ENCODE measurements at places on chromosomes 5 and 9.

DNA sequence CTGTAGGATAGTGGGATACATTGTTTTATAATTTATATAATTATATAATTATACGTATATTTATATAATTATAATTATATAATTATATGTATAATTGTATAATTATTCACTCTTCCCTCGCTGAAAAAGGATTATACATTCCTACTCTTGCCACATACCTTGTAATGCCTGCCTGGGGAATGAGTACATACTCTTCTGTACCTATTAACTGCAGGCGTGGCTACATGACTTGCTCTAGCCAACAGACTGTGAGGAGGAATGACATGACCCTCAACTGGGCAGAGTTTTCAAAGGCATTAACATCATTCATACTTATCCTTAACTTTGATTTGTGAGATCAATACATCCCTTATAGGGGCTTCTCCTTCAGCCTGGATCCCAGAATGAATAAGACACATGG lies 19.1 kb downstream of the ERMP1 start:
- no peak for DNase-seq

GRCh38 chr5:80740999-80741398 lies 86.2 kb upstream of the DHFR start:
- no peak for DNase-seq

DNA sequence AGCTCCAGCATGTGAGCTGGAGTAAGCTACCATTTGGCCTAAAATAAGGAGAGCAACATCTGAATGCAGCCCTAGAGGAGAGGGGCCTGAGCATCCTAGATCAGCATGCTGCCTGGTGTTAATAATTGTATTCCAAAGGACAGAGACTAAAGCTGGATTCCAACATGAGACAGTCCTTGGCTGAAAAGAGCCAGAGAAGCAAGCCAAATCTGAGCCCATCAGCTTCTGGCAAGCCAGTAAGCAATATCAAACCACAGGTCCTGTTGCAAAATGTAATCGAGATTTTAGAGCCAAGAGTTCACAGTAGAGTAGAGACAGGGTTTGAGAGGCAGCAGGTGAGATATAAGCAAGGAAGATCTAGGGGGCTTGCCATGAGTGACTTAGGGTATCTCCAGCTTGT lies 42.3 kb upstream of the DMAC1 start:
- DNase-seq: no peak

DNA sequence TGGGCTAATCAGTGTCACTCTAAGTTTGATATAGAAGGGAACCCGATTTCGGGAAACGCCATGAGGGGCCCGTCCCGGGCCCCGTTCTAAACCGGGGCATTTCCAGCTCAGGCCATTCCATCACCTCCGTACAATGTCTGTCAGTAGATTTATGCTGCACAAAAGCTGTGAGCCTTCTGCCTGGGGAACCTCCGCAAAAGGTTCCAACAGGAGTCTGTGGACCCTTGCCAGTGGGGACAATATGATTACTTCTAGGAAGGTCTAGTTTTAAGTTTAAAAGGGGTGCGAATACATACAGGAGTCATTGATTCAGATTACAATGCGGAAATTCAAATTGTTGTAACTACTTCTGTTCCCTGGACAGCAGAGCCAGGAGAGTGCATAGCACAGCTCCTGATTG lies 57.6 kb downstream of the RAPGEF1 start:
- no peak for DNase-seq

GRCh38 chr5:141701360-141702119 lies 19.5 kb upstream of the ARAP3 start:
- no peak for DNase-seq

GRCh38 chr9:129353697-129354336 lies 175.8 kb upstream of the IER5L start:
- DNase-seq: no peak

DNA sequence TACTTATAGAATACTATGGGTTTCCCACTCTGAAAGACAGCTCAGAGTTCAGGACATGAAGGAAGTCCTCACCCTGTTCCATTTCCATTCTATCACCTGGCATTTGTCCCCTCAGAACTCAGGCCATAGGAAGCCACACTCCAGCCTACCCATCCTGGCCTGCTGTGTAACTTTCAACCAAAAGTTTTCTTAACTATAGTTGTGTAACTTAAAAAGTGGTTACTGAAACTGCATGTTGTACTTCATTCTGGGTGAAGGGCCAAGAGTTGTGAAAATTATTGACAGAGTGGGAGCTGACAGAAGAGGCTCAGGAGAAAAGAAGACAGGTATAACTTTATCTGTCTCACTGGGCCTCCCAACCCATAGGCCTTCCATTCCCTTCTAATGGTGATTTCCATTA lies 212.5 kb downstream of the RAB3C start:
- DNase-seq: no peak

- DNase-seq: no peak
Observed at GRCh38 chr9:134965411-134965810, 47.7 kb upstream of the FCN1 start.

DNA sequence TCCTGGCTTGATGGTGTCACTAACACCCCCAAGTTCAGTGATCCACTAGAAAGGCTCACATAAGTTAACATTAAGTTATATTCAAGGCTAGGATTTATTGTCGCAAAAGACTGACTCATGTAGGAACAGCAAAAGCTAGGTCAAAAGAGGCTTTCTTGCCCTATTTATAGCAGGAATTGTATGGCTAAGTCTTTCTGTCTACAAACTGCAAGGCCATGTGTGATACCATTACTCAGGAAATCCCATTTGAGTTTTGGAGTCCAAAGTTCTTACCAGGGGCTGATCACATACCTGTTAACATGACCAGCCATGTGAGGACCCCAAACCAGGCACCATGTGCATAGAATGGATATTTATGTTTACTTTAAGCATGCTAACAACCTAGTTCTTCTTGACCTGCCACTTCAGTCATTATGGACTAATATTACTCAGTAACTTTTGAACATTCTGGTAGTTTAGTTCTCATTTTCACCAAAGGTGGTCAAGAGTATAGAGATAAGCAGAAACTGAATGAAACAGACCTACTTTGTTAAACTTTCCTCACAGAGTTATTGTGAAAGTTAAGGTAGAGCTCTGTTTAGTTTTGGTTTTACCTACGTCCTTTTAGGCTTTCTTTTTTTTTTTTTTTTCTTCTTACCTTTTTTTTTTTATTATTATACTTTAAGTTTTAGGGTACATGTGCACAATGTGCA lies 281.1 kb downstream of the FER start:
- no peak for DNase-seq

GRCh38 chr9:123069010-123069481 lies 35.6 kb downstream of the GPR21 start:
- no peak for DNase-seq

- no peak for DNase-seq
Observed at GRCh38 chr5:123120197-123120596, 31.2 kb downstream of the PRDM6 start.

DNA sequence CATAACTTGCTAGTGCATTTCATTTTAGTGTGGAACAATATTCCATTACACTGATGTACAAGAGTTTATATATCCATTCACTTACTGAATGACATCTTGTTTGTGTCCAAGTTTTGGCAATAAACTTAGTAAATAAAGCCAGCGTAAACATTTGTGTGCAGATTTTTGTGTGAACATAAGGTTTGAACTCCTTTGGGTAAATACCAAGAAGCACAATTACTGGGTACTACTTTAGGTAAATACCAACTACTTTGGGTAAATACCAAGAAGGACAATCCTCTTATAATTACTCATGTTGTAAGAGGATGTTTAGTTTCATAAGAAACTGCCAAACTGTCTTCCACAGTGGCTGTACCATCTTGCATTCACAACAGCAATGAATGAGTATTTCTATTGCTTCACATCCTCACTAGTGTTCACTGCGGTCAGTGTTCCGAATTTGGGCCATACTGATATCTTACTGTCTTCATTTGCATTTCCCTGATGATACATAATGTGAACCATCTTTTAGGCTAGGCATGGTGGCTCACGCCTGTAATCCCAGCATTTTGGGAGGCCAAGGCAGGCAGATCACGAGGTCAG lies 2.3 kb upstream of the SYK start:
- no peak for DNase-seq

DNA sequence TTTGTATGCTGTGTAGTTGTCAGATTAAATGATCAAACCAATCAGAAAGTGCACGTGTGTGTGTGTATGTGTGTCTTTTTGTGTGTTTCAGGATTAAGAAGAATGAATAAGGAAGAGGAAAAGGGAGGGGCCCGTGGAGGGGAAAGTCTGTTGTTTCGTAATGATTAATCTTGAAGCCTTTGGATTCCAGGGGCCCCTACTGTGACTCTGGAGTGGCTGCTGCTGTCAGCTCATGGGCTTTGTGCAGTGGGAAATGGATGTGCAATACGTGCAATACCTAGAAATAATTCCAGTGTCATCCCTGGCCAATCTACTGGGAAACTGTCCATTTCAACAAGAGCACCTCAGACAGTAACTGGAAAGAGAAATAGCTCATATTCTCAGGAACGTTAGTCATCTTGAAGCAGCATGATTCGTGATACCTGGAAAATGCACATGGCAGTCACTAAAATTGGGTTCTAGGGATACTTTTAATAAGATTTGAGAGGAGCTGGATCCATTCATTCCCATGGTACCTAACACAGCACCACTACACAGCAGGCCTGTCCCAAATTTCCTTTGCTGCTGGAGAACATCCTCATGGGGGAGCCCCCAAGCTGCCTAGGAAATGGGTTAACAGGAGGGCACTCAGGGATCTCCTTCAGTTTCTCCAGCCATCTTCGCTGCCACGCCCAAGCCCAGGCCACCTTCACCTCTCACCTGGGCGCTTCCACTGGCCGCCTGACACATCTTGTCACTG lies 186.3 kb downstream of the NR3C1 start:
- DNase-seq: peak; percentile 23

DNA sequence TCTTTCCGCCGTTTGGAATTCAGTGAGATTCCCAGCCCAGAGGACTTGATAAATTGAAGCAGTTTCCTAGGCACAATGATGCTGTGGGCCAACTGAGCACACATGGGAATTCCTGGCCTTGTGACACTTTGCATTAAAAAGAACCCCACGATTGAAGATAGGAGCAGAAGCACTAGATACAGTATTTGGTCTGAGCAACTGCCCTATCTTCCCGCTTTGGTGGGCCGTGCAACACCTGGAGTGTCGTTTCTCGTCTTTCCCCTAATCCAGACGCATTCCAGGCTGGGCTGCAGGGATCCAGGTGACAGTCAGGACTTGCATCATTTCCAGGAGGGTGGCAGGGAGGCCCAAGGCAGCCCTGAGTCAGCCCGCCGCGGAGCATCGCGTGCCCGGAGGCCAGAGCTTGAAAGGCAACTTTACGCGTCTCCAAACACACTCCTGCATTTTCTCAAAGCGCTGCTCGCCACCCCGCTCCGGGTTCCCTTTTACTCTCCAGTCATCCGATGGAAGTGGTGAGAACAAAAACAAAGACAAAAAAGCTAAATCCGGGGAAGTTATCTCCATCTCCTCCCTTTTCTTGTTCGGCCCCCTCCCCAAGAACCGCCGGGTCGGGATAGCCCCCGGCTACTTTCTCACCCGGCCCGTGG lies 753 bp upstream of the STC2 start:
- peak; percentile 64 for DNase-seq

DNA sequence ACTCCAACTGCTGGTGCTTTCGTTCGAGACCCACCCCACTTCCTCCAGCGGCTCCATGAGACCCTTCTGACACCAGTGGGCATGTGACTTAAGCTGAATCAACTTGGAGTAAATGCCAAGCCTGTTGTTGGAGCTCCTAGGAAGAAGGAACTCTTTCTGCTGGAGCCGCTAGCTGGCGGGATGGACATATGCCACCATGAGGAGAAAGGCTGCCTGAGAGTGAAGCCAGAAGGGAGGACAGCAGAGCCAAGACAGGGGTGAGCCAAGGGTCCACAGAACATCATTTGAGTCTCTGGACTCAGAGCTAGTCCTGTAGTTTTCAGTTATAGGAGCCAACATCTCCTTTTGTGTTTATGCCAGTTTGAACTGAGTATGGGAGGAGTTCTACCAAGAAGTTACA lies 35.9 kb downstream of the ANXA6 start:
- DNase-seq: no peak

DNA sequence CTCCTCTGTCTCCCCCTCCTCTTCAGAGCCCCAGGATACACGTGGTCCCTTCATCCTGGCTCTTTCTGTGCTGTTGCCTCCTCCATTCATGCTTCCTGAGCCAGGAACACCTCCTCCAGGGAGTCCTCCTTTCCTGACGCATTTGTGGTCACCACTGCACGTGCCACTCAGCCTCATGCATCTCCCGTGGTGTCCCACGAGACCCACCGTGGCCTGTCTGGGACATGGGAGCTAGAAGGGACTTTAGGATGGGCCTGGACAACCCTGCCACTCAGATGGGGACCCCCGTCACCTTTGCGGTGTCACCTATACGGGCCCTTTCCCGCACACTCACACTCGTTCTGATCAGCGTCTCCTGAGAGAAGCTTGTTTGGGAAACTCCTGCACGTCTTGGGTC lies 6.7 kb downstream of the GLIPR2 start:
- DNase-seq: no peak

DNA sequence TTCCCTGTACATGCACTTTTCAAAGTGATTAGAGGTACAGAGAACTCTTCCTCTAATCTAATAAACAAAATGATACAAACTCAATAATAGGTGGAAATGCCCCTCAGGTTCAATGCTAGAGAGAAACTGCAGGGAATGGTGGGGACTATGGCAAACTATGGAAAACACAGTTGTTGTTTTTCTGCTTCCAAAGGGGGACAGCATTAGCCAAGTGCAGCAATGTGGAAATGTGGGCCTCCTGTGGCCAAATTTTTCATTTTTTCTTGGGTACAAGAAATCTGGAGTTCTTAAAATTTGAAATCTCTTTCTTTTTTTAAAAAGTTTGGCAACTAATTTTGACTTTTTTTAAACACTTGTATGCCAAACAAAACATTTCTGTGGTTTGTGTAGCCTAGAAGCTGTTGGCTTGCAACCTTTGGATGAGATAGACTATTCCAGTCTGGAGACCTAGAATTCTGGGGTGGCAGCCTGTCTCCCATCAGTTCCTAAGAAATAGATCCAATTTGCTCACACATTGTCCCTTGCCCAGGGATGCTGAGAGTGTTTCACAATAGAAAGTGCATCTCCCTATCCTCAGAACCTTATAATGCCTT lies 218.6 kb downstream of the PAPPA start:
- DNase-seq: no peak

GRCh38 chr9:33187519-33188218 lies 20.5 kb upstream of the B4GALT1 start:
- DNase-seq: no peak

DNA sequence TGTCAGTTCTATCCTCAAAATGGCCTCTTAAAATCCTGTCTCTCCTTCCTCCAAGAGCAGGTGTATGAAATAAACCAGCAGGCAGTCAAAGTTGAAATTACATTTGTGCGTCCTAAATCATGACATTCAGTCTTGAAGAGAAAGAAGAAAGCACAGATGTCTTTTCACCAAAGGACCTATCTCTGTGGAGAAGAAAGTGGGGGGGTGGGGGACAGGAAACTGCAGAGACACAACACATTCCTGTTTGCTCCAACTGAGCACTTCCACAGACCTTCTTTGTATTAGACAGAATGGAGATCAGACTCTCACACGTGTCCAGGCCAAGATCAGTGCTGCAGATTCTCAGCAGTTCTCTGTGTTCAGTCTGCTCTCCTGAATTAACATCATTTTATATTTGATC lies 471.9 kb upstream of the RGMB start:
- DNase-seq: no peak
